ENCODE measurements at places on chromosomes 12 and 14. TPM values are rescaled to one million over a fixed set of nuclear protein-coding genes. Genes with fewer than 3 reads are reported as not detected.

- H3K4me1 ChIP-seq = no peaks in the 10 kb centered on the region
- H3K36me3 ChIP-seq = no peaks in the 10 kb centered on the region
- no peak overlapping the region for H3K4me3 ChIP-seq
- H3K27me3 ChIP-seq = no peaks in the 10 kb centered on the region
- H3K27ac ChIP-seq = no peak overlapping the region
Observed at GRCh38 chr14:79543967-79544697, 667.2 kb downstream of the DIO2 start.

DNA sequence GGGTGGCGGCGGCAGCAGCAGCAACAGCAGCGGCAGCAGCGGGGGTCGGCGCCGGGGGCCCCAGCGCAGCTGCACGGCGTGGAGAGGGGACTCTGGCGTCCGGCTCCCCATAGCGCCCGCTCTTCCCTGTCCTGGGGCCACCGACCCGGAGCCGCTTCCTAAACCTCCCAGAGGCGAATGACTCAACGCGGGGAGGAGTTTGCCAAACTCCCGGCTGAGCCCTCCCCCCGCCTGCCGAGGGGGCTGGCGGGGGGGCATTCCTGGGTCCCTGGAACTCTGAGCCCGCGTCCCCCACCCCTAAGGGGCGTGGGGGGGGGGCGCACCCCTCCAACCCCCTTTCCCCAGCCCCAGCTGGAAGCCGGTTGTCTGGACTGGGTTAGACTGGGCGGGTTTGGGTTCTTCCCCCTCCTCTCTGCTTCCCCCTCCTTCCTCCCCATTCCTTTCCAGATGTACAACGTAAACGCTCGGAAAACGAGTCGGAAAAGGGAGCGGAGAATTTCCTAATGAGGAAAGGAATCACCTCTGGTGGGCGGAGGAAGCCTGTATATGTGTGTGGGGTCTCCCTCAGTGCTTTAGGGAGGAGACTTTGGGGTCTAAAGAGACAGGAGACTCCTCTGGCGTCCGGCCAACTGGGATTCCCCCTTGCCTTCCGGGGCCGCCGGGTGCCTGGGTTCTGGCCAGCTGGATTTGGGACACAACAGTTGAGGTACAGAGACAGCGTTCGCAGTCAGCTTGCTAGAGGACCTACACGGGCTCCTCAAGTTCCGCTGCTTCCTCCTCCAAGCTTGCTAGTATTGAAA lies at the start of gene ITGA5:
TSS of gene ITGA5 (minus strand) at position 179 of the 800 bp plus-strand sequence. CDS start at position 111, 68 bp downstream.
- peak within 1 kb of the TSS; percentile 61 for H3K27ac ChIP-seq
- no peaks in the 10 kb centered on the region for H3K36me3 ChIP-seq
- H3K27me3 ChIP-seq = peaks cover 14% of the 10 kb centered on the region
- H3K4me3 ChIP-seq = peak within 1 kb of the TSS; percentile 88
- H3K4me1 ChIP-seq = peaks cover 39% of the 10 kb centered on the region
- no peak for DNase-seq

DNA sequence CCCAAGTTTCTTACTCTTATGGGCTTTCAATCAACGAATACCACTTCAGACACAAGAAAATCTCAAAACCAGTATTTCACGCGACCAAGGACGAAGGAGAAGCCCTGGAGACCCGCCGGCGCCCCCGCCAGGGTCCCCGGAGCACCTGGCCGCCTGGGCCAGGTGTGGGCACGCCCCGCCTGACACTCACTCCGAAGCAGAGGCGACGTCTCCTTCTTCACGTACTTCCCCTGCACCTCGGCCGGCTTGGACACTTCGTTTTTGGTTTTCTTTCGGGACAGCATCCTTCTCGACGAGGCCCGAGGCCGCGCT lies 466 bp downstream of the SAV1 start:
- H3K4me1 ChIP-seq = peaks cover 11% of the 10 kb centered on the region
- peak; percentile 49 for DNase-seq
- peak overlapping the region; percentile 86 for H3K27ac ChIP-seq
- no peaks in the 10 kb centered on the region for H3K36me3 ChIP-seq
- peak overlapping the region; percentile 62 for H3K4me3 ChIP-seq

- DNase-seq = no peak
- no peak overlapping the region for H3K4me3 ChIP-seq
- no peaks in the 10 kb centered on the region for H3K27me3 ChIP-seq
- H3K27ac ChIP-seq = no peak overlapping the region
- H3K4me1 ChIP-seq = no peaks in the 10 kb centered on the region
- H3K36me3 ChIP-seq = no peaks in the 10 kb centered on the region
Observed at GRCh38 chr12:21718944-21719650, 55.4 kb downstream of the KCNJ8 start.

The FOXG1 gene
- total RNA-seq = 1.9 TPM

The TSPAN19 gene
- total RNA-seq = 0.05 TPM
